Stromal cell of bone marrow (primary cell): ENCODE measurements at places on chromosomes 6 and 20.

- no peak for DNase-seq
These were observed 62.0 kb downstream of the EFCAB8 start for GRCh38 chr20:32920530-32921298.

- no peak for DNase-seq
These were observed 66.2 kb upstream of the CD83 start for GRCh38 chr6:14051355-14051754.

DNA sequence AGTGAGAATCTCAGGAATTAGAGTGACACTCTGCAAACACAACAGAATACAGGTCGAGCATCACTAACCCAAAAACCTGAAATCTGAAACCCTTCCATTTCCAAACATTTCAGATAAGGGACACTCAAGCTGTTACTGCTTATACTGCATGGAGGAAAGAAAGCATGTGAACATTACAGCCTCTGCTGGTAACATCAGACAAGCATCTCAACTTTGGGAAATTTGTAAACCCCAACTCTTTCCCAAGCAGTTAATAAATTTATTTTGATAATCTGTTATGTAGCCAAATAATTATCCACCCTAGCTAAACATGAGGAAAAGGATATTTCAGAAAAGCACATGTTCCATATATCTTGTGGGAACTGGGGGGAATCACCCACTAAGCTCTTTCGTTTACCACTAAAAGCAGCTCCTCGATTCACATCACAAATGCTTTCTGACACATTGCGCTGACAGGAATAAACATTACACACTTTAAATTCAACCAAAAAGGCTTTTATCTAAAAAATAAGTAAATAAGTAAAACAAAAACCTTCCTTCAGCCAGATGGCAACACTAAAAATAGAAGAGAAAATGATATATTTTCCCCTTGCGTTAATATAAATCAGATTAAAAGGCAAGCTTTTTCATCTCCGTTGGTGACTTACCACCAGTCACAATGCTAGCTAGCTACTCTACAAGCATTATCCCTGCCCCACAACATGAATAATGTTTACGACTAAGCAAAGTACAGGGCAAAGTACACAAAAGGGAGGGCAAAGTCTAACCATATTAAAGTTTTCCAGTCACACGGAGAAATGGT lies 120.8 kb downstream of the MAP7 start:
- DNase-seq: no peak

- DNase-seq: no peak
These were observed 10.1 kb downstream of the TULP4 start for GRCh38 chr6:158322400-158322723.

DNA sequence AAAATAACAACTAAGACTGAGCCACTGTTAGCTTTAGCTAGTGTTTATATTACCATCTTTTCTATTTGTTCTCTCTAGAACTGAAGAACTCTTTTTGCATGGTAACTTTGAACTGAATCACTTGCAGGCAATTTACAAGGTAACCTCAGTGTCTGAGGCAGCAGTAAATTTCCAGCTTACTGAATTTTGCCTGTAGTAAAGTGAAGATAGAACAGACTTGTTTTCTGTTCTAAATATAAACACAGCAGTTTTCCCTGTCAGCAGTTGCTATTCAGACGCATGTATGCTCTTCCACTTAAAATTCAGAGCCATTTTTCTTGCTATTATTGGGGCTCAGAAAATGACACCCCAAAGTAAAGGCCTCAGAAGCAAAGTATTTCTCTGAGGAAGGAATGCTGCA lies 974.0 kb upstream of the GJE1 start:
- DNase-seq: no peak

DNA sequence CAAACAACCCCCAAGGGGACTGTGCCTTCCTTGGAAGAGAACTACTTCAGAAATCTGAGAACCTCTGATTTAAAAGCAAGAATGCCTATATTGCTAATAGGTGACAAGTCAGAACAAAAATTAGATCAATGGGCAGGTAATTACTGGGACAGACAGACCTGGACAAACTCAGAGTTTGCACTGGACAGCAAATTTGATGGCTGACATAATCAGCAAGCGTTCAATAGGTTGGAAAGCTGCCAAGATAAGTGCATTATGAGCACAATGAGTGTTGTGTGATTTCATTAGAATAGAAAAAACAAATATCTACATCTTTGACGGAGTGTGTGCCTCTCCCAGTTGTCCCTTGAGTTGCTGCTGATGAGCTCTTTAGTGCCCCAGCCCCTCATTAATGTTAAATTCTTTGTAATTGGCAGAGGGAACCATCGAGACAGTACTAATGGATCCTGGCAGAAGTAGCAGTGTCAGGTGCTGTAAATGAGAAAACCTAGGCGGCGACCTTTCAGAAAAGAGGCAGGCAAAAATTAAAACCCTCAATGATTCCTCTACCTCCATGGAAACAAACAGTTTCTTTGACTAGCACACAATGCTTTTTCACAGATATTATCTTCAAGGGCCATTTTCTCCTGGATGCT lies 116.5 kb upstream of the COL21A1 start:
- no peak for DNase-seq

DNA sequence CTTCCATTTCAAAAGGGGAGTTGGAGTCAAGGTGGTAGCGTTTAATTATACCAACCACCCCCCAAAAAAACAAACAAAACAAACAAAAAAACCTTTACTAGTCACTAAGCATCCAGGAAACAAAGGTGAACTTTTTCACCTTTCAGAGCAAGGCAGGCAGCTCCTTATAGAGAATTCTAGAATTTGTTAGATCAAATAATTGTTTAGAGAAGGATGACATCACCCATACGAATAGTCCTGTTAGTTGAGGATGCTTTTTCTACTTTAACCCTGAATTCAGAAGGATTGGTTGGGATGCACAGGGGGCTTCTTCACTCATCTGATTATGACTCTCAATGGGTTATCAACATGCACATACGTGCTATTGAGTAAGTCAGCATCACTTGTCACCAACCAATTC lies 44.3 kb downstream of the GNAS start:
- DNase-seq: no peak

DNA sequence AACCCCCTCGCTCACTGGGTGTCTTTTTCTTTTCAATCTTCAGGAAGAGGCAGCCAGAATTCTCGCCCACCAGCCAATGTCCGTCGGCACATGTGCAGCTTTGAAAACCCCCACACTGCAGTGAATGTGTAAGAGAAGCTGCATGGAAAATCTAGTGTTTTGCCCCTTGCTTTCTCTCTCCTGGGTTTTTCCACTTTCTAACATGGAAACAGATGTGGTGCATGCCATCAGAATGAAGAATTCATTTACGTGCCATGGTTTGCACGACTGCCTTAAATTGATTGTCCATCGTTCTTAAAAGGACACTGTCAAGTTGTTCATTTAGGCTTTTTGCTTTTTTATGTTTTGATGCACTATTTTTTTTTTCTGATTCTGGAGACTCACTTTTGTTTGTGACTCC lies 117.1 kb upstream of the RAB32 start:
- no peak for DNase-seq

GRCh38 chr6:29553268-29554057 lies 6.1 kb downstream of the UBD start:
- peak; percentile 4 for DNase-seq

- DNase-seq: peak; percentile 51
These were observed 15.9 kb downstream of the NDUFAF5 start for GRCh38 chr20:13800728-13801134.

- DNase-seq: no peak
These were observed 36.6 kb upstream of the VAPB start for GRCh38 chr20:58352468-58352867.

DNA sequence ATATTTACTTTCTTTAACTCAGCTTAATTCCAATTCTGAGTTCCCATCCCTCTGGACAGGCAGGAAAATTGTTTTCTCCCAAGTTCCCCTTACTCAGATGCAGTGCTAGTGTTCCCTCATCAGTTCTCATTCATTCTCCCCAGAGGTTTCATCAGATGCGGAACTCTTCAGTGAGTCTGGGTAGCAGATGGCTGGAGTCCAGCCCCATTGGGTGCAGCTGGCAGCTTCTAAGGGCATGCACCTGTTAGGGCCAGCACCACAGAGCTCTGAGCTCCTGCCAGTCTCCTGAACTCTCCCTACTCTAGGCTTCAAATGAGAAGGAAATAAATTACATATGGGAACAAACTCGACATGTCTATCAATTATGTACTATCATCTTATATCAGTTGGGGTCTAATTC lies 76.6 kb downstream of the SOD2 start:
- DNase-seq: no peak

DNA sequence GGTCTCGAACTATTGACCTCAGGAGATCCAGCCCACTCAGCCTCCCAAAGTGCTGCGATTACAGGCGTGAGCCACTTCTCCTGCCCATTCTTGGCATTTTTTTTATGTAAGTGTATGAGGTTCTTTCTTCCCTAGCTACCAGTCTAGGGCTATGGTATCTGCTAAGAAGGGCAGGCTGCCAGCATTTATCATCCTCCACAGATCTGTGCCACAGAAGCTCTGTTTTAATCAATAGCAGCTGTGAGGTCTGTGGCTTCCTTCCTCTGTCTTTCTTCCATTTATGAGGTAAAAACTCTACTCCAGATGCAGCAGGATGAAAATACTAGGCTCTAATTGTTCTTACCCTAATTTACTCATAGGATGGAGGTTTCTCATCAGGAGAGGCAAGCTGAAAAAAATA lies 1382.4 kb upstream of the ADGRB3 start:
- DNase-seq: no peak

GRCh38 chr20:5212907-5213487 lies 86.2 kb downstream of the CDS2 start:
- no peak for DNase-seq

- DNase-seq: no peak
These were observed 10.0 kb upstream of the PACSIN1 start for GRCh38 chr6:34455831-34456230.

DNA sequence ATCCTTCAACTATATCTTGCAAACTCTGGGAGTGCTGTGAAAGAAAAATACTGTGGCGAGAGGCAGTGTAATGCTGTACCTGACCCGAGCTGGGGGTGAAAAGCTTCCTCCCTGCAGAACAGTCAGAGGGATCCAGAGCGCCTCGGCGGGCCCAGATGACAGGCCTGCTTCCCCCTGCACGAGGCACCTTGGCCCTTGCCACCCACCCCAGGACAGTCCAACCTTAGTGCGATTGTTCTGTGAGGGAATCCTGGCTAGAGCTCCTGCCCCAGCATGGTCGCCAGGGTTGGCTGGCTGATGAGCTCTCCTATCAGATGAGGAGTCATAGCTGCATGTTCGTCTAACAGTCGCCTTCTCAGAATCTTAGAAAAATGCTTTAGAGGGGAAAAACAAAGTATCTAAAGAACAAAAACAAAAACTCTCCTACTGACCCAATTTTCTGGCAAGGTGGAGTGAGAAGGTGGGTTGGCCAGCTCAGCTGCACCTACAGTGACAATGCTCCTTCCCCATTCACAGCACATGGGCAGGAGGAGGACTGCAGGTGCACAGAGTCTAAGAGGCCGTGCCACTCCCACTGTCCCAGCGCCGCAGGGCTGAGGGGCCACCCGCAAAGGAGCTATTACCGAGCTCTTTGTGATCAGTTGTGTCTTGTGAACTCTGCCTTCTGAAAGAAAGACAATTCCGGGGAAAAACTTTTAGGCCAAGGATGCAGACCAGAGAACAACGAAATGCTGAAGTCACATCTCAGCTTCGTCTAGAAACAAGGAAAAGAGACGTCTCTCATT lies 28.6 kb upstream of the GPR6 start:
- no peak for DNase-seq

DNA sequence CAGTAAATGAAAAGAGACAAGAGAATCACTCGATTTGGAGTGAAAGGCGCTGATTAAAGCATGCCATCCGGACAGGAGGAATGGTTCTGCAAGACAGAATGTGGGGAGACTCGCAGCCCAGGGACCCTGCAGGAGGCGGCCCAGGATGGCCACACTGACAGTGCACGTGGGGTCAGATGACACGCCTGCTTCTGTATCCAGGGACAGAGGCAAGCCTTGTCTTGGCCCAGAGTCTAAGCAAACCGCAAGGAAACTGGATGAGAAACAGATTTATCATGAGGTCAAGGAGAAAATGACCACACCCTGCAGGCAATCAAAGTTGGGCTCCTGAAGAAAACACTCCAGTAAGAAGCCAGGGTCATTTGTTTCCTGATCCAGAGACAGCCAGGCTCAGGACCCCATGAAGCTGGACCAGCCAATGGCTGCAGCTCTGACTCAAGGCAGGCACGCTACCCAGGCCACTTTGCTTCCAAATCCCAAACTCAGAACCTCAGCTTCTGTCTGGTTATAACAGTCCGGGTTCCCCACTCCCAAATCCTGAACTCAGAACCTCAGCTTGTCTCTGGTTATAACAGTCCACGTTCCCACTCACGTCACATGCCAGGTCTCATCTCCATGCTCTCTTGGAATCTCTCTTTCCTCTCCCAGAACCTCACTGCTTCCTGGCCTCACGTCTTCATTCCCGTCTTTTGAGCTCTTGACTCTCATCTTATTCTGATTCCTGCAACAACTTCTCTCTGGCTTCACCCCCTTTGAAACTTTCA lies 144.9 kb upstream of the THBS2 start:
- no peak for DNase-seq
